SHP77 (cell line): ENCODE measurements at places on chromosomes 2 and 18.

DNA sequence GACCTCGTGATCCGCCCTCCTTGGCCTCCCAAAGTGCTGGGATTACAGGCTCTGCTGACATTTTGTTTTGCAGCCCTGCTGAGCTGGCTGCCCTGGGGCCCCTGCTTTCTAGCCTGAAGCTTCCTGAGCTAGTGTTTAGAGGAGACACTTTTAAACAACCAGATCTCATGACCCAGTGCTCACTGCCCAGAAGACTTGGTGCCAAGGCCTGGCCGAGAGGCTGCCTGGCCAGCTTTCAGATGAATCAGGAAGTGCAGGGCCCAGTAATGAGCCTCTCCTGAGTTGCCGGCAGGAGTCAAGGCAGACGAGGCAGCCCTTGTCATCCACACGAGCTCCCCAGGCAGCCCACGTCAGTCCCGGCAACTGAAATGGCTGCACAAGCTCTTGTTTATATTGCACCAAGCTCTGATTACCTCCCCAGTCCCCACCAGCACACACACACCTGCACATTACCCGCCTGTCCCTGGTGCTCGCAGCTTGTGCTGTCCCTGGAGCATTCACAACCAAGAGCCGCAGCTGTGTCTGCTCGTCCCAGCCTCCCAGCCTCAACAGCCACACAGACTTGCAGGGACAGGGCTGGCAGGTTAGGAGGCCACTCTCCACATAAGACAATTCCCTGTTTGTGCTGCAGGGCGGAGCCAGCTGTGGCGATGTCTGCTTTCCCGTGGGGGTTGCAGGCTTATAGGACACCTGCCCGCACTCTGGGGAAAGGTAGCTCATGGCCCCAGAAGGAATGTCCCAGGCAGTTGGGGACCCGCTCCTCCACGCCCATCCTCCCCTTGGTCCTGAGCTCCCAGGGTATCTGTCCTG is 331.2 kb upstream of the MYT1L start:
- DNase-seq: peak; percentile 92

GRCh38 chr2:159982270-159982669 is 80.1 kb downstream of the PLA2R1 start:
- DNase-seq: no peak

GRCh38 chr2:43934567-43934966 is 61.2 kb downstream of the LRPPRC start:
- DNase-seq: no peak

- no peak for DNase-seq
Observed at GRCh38 chr2:135246711-135247270, 194.7 kb downstream of the RAB3GAP1 start.

GRCh38 chr18:31209041-31209440 is 46.4 kb upstream of the DSC1 start:
- no peak for DNase-seq

GRCh38 chr18:48994044-48994651 is 43.4 kb upstream of the SMAD7 start:
- no peak for DNase-seq

GRCh38 chr2:173446722-173447121 is 92.0 kb downstream of the CDCA7 start:
- DNase-seq: no peak

GRCh38 chr2:173978447-173978846 is 13.3 kb upstream of the SP3 start:
- DNase-seq: no peak

- DNase-seq: peak; percentile 45
Observed at GRCh38 chr2:133331436-133331835, 236.8 kb downstream of the NCKAP5 start.

- no peak for DNase-seq
Observed at GRCh38 chr2:24509840-24510239, 18.8 kb downstream of the NCOA1 start.

DNA sequence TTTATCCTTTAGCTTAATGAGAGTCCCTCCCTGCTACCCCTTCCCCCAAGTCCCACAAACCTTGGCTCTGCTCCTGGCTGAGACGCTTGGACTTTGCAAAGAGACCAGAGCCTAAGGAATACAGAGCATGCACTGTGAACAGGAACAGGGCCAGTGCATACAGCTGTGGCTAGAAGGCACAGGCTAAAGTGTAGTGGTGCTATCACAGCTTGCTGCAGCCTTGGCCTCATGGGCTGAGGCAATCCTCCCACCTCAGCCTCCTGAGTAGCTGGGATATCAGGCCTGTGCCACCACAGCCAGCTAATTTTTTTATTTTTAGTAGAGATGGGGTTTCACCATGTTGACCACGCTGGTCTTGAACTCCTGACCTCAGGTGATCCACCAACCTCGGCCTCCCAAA is 39.5 kb upstream of the ASXL2 start:
- no peak for DNase-seq

DNA sequence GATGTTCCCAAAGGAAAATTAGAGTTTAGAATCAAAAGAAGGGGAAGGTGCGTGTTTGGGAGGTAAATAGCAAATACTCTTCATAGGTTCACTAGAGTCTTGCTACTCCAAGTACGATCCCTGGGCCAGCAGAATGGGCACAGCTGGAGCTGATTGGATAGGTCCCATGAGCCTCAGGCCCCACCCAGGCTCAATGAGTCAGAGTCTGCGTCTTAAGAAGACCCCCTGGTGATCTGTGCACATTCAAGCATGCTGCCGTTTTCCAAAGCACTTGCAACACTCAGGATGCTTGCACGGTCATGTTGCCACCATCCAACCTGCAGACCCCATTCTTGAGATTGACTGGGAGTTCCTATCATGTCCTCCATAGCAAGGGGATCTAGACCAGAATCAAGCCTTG is 40.5 kb downstream of the ABCG8 start:
- no peak for DNase-seq

DNA sequence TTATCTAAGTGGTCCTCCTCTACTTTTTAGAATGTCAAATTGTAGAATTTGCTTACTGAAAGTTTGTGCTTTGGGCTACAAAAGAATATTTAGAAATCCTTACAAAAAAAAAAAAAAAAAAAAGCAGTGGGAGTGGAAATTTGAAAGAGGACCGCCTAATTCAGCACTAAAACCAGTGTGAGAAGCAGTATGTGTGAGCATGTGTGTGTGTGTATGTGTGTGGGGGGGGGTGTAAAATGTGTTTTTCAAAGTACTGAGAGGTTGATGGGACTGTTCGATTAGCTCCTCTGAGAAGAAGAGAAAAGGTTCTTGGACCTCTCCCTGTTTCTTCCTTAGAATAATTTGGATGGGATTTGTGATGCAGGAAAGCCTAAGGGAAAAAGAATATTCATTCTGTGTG is at the start of gene VIT:
Gene VIT (plus strand): TSS at position 175 of the 400 bp plus-strand sequence. CDS start 19,664 bp downstream, outside the sequence.
- DNase-seq: no peak

- DNase-seq: no peak
Observed at GRCh38 chr2:165328272-165328671, 89.1 kb downstream of the SCN2A start.

DNA sequence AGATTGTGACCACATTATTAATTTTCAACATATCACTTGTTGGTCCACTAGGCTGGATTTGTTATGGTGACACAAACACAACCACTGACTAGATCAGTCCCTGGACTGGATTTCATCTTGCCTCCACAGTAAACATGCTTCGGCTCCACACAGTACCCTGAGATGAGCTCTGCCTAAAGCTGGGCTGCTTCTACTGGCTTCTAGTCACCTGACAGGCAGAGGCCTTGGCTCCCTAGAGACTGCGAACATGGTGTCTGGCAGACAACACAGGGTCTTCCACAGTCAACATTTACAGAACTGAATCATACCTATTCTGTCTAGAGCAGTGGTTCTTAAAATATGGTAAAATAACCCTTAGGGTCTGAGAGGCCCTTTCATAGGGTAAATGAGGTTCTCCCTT is 69.2 kb downstream of the RIT2 start:
- no peak for DNase-seq
